AG04450 (cell line): ENCODE measurements at places on chromosomes 11 and 22. TPM values are rescaled to one million over a fixed set of nuclear protein-coding genes. Genes with fewer than 3 reads are reported as not detected.

- DNase-seq = no peak
Observed at GRCh38 chr11:40514124-40514523, 945.3 kb downstream of the LRRC4C start.

DNA sequence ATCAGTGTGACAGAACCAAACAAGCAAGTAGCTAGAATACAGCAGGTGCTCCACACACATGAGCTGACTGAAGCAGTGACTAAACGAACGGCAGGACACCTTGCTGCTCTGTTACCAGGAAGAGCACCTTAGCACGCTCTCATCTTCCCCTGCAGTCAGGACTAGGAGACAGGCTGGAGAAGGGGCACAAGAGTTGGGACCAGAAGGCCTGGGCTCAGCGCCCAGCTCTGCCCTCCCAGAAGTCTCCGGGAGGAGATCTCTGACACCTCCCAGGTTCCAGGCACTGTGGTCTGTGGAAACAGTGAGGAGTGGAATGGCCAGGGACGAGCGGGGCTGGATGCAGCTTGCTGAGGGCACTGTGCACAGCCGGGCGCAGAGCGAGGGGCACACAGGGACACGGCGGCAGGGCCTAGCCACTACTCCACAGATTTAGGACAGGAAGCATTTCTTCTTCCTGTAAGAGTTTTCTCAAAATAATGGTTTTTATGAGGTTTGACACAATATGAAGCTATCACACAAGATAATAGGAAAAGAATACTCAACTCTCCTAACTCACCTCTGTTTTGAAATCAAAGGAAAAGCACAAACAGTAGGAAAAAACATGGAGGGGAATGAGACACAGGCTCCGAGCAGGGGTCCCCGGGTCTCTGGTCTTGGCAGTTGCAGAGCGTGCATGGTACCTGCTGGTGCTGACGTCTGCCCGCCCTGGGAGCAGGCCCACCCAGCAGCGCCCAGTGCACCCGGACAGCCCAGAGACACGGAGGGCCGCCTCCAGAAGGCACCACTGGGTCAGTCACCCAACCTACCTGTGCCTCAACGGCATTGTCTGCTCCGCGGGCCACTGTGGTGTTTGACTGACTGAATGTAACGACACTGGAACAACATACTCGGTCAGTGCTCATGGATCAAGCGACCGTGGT is 67.6 kb downstream of the NCAPD3 start:
- DNase-seq = no peak

The CHADL gene
- polyA plus RNA-seq = 0.24 and 0.65 TPM in 2 replicates

The MUC15 gene
- polyA plus RNA-seq = not detected in 2 replicates

DNA sequence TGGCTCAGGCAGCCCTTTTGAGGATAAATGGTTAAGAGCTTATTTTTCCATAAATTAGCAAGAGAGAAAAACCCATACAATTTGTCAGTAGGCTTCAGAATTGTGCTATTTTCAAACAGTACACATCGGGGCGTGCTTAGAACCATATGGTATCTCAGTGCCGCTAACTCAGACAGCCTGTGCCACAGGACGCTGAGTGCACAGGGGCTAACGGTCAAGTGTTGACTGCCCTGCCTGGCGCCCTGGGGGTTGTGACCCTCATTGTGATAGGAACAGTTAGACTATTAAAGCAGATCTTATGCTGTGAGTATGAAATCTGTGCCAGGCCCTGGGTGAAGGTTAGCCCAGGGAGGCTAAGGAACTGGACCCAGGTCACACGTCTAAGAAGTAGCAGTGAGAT is 1519.7 kb downstream of the BRD1 start:
- DNase-seq = no peak

The C22orf42 gene
- polyA plus RNA-seq = not detected in 2 replicates

DNA sequence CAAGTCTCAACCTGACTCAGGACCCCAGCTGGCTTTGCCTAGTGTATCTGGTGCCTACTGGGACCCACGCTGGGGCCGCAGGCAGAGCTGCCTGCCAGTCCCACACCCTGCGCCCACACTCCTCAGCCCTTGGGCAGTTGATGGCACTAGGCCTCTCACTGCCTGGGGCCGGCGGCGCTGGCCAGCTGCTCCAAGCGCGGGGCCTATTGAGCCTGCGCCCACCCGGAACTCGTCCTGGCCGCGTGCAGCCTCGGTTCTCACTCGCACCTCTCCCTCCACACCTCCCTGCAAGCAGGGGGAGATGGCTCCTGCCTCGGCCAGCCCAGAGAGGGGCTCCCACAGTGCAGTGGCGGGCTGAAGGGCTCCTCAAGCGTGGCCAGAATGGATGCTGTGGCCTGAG is 908.5 kb upstream of the CCDC90B start:
- no peak for DNase-seq

The HTR3B gene
- polyA plus RNA-seq = not detected in 2 replicates

The OR8D2 gene
- not detected in 2 replicates for polyA plus RNA-seq

DNA sequence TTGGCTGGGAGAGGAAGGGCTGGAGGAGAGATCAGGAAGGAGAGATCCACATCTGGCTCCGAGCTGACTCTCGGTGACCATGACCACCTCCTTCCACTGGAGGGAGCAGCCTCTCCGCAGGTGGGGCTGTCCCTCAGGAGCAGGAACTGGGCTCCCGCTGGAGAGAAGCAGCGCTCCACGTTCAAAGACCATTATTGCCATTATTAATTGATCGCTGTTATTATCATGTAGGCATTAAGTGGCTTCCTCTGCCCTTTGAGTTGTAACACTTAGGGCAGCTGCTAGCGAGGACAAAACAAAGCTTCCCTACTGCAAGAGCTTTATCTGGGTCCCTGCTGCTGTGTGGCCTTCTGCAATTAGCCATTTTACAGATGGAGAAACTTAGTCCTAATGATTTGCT is 251.9 kb downstream of the ST3GAL4 start:
- DNase-seq = peak; percentile 42

- DNase-seq = no peak
Observed at GRCh38 chr22:43269246-43269645, 73.9 kb downstream of the SCUBE1 start.

The MOGAT2 gene
- polyA plus RNA-seq = not detected in 2 replicates

The ROBO4 gene
- polyA plus RNA-seq = 0.30 and 0.40 TPM in 2 replicates

DNA sequence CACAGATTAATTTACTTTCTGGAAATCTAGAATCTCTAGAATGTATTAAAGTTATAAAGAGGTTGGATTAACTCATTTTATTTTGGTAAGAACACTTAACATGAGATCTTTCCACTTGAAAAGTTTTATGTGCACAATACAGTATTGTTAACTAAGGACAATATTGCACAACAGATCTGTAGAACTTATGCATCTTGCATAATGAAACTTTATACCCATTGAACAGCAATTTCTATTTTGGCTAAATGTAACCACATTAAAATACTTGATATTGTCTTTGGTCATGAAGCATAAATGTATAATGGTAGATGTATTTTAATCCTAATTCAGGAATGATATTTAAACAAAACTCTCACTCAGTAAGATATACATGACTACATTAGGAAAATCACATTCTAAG is 203.8 kb downstream of the SNX19 start:
- no peak for DNase-seq

- no peak for DNase-seq
Observed at GRCh38 chr11:79070518-79070917, 370.3 kb downstream of the TENM4 start.

The USP2 gene
- 0.32 and 0.46 TPM in 2 replicates for polyA plus RNA-seq
